ENCODE measurements at places on chromosomes 16 and 17.

DNA sequence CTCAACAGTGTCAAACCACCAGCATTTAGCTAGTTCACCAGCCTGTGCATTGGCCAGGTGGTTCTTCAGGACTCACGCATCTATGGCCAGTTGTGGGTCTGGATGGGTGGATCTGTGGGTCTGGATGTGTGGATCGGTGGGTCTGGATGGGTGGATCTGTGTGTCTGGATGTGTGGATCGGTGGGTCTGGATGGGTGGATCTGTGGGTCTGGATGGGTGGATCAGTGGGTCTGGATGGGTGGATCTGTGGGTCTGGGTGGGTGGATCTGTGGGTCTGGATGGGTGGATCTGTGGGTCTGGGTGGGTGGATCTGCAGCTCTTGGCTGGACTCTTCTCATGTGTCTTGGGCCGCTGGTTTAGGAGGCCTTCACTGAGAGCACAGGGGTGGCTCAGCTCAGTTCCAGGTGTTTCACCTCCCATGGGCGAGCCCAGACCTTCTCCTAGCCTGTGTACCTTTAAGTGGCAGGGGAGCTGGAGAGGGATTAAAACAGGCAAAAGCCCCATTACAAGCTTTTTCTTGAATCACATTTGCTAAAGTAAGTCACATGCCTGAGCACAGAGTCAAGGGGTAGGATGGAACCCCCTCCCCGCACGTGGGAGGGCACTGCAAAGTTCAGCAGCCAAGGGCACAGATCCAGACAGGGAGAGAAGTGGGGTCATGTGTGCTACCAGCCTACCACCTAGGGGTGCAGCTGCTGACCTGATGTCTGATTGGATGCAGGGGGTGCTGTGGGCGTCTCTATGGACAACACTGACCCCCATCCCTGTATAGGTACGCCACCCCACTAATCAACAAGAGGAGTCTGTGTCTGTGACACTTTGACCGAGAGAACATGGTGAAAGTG lies 3.4 kb upstream of the NUBP1 start:
- DNase-seq, result no peak

DNA sequence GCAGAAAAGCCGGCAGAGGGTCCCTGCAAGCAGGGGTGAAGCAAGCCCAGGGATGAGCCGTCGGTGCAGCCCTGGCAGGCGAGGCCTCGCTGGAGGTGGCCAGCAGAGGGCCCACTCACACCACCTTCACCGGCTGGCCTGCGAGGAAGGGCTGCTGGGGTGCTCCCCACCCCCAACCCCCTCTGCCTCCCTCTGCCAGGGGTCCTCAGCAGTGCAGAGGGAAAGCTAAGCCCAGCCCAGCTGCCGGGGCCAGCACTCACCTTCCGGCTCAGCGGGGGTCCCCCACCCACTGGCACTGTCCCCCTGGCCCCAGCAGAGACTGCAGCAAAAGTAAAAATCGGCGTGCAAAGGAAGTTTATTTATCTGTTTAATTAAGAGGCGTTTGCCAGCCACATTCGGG lies 113.4 kb downstream of the ENGASE start:
- DNase-seq, result no peak

DNA sequence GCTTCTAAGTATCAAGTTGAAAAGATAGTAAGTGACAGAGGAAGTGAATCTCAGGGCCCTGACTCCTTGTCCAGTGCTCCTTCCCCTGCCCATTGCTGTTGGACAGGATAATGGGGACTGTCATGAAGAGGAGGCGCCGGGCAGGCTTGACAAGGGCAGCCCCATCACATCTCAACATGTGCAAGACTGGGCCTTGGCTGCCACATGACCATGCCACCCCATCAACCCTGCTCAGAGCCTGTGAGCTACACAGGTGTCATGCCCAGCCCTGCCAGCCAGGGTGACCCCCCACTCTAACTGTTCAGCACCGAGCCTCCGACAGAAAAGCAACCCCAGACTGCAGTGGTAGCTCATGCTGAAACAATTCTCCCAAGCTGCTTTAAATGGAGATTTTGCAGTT lies 171.6 kb downstream of the C16orf78 start:
- DNase-seq, result no peak

DNA sequence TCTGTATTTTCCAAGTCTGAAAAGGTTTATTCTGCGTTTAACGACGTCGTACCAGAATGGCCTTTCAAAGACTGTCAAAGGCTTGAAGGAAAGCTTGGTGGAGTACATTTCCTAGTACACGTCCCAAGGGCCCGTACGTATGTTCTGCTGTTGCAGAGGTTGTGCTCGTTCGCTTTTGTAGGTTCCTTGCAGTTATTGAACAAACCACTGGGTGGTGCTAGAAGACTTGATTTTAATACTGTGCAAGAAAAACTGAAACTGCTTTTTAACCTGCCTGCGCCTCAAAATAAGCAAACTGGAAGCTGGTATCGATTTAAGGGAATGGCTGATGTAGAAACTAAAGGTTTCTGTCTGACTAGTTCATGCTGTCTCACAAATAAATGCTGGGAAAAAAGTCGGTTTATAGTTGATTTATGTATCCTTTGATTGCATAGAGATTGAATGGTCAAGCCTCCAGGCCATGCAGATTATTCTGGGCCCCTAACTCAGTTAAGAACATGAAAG lies 54.6 kb downstream of the USP10 start:
- peak; percentile 5 for DNase-seq

DNA sequence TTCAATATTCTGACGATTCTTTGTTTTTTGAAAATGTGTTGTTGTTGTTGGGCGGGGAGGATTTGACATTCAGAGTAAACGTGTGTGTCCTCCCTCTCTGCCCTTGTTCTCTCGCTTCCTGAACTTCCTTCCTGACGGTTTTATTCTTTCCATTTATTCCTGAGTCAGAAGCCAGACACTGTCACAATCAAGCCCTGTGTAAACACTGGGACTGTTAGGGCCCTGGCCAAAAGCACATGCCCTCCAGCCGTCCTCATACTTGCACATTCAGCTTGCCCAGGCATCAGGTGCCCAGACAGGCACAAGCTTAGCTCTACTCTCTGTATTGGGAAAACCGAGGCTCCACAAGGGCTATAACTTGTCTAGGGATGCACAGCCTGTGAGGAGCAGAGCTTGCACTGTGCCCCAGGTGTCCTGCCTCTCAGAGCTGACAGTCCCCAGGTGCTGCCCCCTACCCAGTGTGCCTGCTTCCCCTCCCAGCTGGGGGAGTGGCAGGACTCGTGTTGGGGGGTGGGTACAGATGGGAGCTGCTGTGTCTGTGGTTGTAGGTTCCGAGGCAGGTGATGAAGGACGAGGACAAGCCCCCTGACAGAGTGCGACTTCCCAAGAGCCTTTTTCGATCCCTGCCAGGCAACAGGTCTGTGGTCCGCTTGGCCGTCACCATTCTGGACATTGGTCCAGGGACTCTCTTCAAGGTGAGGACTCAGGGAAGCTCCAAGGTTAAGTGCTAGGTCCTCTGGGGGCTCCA lies 9.7 kb downstream of the ADGRG3 start:
- DNase-seq, result no peak

DNA sequence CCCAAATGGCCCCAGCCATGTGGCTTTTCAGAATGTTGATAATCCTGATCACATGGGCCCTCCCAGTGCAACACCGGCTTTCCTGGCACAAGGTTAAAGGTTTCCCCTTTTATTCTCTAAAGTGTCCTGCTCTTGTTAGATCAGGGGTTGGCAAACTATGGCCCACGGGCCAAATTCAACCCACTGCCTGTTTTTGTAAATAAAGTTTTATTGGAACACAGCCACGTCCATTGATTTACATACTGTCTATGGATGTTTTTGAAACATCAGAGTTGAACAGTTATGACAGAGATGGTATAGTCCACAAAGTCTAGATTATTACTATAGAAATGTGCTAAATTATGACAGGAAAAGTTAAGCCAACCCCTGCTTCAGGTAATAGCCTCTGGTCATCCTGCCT lies 157.3 kb downstream of the ZFHX3 start:
- no peak for DNase-seq
